ENCODE measurements at places on chromosomes 7 and 10.

DNA sequence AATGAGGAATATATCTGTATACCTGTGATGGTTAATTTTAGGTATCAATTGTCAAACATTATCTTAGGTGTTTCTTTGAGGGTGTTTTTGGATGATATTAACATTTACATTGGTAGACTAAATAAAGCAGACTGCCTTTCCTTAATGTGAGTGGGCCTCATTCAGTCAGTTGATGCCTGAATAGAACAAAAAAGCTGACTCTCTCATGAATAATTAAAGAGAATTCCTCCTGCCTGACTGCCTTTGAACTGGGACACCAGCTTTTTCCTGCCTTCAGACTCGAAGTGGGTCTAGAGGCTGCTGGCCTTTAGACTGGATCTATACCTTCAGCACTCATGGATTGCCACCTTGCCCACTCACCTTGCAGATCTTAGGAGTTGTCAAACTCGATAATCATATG lies 117.9 kb upstream of the TMEM168 start:
- DNase-seq, result no peak

- no peak for DNase-seq
These were observed 143.1 kb upstream of the FGFR2 start for GRCh38 chr10:121741248-121741792.

- DNase-seq, result no peak
These were observed 950.7 kb upstream of the PHF14 start for GRCh38 chr7:10022957-10023356.

DNA sequence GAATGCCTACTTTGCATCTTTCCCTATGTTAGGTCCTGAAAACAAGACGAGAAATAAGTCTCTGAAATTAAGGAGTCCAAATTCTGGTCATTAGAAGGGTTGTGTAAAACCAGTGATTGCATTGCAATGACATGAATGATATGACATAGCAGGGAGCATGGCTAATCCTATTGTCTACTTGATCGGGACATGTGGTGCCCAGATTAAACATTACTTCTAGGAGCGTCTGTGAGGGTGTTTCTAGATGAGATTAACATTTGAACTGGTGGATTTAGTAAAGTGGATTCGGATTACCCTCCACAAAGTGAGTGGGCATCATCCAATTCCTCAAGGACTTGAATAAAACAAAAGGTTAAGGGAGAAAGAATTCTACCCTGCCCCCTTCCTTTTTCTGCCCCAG lies 434.9 kb upstream of the KLF6 start:
- DNase-seq, result no peak

Data from GM12864 (cell line).